Thoracic aorta (tissue), 2 donors: ENCODE measurements at places on chromosomes 2 and 18. TPM values are rescaled to one million over a fixed set of nuclear protein-coding genes. Genes with fewer than 3 reads are reported as not detected.

The COLEC11 gene
- total RNA-seq, result 22.5 TPM

The GLI2 gene
- total RNA-seq, result 5.4 TPM

The ITPRIPL1 gene
- 1.6 TPM for total RNA-seq

The CCT4 gene
- total RNA-seq, result 50.4 TPM

The TANC1 gene
- total RNA-seq, result 70.1 TPM

DNA sequence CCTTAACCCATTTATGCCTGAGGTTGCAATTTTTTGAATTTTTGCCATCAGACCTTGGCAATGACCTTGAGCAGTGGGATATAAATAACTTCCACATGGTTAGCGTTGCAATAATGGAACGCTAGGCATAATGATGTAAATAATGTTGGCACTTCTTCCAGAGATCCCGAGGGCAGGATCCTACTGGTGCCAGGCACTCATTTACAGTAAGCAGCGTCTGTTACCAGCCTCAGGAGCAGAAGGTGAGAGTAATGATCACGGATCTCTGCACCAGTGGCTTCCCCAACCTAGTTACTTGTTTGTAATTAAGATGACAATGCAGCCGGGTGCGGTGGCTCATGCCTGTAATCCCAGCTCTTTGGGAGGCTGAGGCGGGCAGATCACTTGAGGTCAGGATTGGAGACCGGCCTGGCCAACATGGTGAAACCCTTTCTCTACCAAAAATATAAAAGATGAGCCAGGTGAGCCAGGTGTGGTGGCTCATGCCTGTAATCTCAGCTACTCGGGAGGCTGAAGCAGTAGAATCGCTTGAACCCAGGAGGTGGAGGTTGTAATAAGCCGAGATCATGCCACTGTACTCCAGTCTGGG lies 41.9 kb downstream of the CPO start:
- H3K36me3 ChIP-seq, result no peaks in the 10 kb centered on the region
- no peak for DNase-seq
- no peaks in the 10 kb centered on the region for H3K27me3 ChIP-seq
- no peak overlapping the region for H3K4me3 ChIP-seq
- no peak overlapping the region for H3K27ac ChIP-seq

DNA sequence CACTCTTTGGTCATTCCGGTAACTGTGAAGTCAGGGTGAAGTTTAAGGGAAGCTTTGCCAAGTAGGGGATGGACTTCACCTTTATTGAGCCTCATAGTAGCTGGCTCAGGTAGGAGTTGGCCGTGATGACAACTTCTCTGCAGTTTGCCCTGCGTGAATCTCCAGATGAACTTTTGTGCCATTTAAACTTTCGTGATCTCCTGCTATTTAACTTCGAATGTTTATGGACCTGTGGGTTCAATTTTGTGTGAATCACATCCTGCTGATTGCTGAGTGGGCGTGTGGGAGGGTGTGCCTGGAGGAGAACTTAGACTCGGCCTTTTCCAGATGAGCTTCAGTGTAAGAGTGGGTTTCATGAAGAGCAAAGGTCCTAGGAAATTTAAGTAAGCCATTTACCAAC lies 4.2 kb downstream of the UGT1A1 start:
- DNase-seq, result no peak
- no peaks in the 10 kb centered on the region for H3K27me3 ChIP-seq
- no peak overlapping the region for H3K27ac ChIP-seq
- H3K4me3 ChIP-seq, result no peak overlapping the region
- H3K36me3 ChIP-seq, result no peaks in the 10 kb centered on the region
- H3K4me1 ChIP-seq, result no peaks in the 10 kb centered on the region

DNA sequence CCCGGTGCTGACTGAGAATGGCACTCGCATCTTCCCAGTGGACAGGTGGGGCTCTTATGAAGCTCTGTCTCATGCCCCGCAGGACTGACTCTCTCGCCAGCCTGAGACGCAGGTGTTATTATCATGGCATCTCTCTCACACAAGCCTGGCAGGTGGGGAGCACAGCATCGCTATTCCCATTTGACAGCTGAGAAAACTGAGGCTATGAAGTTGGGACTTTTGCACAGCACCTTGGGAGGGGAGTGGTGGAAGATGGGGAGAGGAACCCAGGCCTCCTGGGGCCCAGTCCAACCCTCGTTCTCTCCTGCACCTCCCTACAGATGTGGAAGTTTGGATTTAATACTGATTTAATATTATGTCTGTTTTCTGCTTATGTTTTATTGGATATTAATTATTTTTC lies 9.0 kb upstream of the NTSR2 start:
- DNase-seq, result no peak
- H3K4me3 ChIP-seq, result no peak overlapping the region
- H3K27me3 ChIP-seq, result no peaks in the 10 kb centered on the region
- H3K27ac ChIP-seq, result no peak overlapping the region
- peaks cover 6% of the 10 kb centered on the region for H3K4me1 ChIP-seq

- H3K27me3 ChIP-seq, result no peaks in the 10 kb centered on the region
- H3K4me1 ChIP-seq, result no peaks in the 10 kb centered on the region
- no peak overlapping the region for H3K4me3 ChIP-seq
- no peak overlapping the region for H3K27ac ChIP-seq
- H3K36me3 ChIP-seq, result no peaks in the 10 kb centered on the region
- DNase-seq, result no peak
These were observed 700.5 kb upstream of the CHAC2 start for GRCh38 chr2:53067056-53067455.

DNA sequence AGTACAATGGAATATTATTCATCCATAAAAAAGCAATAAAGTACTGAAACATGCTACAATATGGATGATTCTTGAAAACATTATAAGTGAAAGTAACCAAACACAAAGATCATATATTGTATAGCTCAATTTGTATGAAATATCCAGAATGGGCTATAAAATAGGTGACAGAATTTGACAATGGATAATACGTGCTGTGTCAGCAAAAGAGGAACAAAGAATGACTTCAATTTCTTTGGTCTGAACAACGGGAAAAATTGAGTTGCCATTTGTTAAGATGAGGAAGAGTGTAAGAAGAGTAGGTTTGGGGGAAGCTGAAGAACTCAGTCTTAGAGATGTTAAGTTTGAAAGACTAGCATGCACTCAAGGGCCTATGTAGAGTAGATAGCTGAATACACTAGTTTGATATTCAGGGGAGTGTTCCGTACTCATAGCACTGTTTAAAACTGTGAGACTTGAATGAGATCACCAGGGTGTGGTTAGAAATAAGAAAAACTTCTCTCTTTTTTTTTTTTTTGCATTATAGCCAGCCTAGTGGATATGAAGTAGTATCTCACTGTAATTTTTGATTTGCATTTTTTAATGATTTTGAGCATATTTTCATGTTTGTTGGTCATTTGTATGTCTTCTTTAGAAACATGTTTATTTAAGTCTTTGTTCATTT lies 213.6 kb downstream of the NR4A2 start:
- H3K27me3 ChIP-seq, result no peaks in the 10 kb centered on the region
- no peak for DNase-seq
- H3K27ac ChIP-seq, result no peak overlapping the region
- no peaks in the 10 kb centered on the region for H3K36me3 ChIP-seq
- no peak overlapping the region for H3K4me3 ChIP-seq
- H3K4me1 ChIP-seq, result no peaks in the 10 kb centered on the region
